ENCODE measurements at places on chromosomes 7 and 10.
A peak's percentile ranks its signal among the peaks of the same experiment; 100 is the strongest.

DNA sequence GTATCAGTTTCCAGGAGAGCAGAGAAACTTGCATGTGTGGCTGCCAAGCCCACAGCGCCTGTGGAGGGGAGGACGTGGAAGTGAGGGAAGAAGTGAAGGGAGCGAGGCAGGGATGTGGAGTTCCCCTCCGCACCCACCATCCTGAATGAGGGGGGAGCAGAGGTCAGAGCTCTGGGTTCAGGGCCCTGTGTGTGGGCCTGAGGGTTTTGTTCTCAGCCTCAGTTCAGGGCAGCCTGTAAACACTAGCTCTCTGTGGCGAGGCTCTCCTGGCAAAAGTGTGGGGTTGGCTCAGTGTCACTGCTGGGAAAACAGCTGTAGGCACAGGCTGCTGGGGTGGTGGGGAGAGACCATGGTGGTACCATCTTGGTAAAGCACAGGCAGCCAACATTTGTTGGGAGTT, 108.4 kb downstream of the C10orf105 start:
- DNase-seq: no peak

DNA sequence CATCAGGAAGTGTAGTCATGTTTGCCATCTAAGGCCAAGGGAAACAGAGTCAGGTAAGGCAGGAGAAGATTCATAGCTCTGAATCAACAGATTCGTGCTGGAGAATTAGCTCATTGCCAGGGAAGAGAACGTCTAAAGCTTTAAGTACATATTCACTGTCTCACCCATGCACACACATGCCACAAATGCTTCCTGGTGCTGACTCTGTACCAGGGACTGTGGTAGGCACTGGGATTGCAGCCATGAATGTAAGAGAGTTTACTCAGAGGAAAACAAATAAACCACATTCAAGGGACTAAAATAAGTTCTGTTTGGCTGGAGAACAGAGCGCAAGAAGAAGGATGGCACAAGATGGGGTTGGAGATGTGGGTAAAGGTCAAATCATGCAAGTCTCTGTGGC, 89.8 kb upstream of the HPS1 start:
- no peak for DNase-seq

DNA sequence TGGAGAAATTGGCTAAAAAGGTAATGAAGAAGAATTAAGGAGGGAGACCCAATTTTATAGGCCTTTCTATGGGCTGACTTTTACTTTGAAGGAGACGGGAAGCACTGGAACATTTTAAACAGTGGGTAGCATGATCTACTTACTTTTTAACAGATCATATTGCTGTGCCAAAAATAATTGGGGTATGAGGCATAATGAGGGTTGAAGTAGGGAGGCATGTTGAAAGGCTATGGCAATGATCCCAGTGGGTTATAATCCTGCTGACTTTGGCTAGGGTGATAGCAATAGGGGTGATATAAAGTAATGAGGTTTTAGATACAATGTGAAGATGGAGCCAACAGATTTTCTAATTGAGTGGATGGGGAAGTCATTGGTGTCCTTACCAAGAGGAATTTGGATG, 73.2 kb downstream of the GPR37 start:
- DNase-seq: no peak

DNA sequence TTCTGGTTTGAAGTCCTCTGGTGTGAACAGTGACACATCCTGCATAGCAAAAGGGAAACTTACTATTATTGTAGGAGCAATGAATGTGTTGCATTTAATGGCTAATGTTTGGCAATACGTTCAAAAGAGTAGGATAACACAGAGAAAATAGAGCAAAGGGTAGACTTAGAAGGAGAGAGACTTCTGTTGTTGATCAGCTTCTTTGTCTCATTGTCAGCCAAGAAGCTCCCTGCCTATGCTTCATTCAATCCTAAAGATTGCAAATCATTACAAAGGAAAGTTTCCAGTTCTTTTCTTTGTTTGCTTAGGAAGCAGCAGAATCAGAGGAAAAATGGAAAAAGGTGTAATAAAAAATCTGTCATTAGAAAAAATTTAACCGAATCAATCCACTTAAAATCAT, 7.9 kb upstream of the TSPAN13 start:
- no peak for DNase-seq

- peak; percentile 88 for DNase-seq
Observed at GRCh38 chr10:72260976-72261783, 12.5 kb upstream of the DDIT4 start.
